ENCODE measurements at places on chromosomes 13 and 19. TPM values are rescaled to one million over a fixed set of nuclear protein-coding genes. Genes with fewer than 3 reads are reported as not detected.

WDR83 gene
- 6.0 TPM for total RNA-seq

ADGRE3 gene
- 0.14 TPM for total RNA-seq

LAIR2 gene
- total RNA-seq = not detected

IGFL1 gene
- total RNA-seq = not detected

SPIB gene
- total RNA-seq = not detected

KLK3 gene
- total RNA-seq = not detected

DCT gene
- not detected for total RNA-seq

DIAPH3 gene
- total RNA-seq = 5.3 TPM

LGALS14 gene
- total RNA-seq = not detected

ZNF610 gene
- 1.1 TPM for total RNA-seq

VSTM1 gene
- not detected for total RNA-seq

CCDC122 gene
- total RNA-seq = 3.7 TPM

FBXL12 gene
- 41.6 TPM for total RNA-seq

LGALS16 gene
- not detected for total RNA-seq

ZNF324 gene
- total RNA-seq = 24.3 TPM

TNFSF9 gene
- not detected for total RNA-seq

NLRP11 gene
- total RNA-seq = not detected

Measured in placental pericyte (primary cell).